ENCODE measurements at places on chromosomes 6 and 20. TPM values are rescaled to one million over a fixed set of nuclear protein-coding genes. Genes with fewer than 3 reads are reported as not detected.
A peak's percentile ranks its signal among the peaks of the same experiment; 100 is the strongest.

DNA sequence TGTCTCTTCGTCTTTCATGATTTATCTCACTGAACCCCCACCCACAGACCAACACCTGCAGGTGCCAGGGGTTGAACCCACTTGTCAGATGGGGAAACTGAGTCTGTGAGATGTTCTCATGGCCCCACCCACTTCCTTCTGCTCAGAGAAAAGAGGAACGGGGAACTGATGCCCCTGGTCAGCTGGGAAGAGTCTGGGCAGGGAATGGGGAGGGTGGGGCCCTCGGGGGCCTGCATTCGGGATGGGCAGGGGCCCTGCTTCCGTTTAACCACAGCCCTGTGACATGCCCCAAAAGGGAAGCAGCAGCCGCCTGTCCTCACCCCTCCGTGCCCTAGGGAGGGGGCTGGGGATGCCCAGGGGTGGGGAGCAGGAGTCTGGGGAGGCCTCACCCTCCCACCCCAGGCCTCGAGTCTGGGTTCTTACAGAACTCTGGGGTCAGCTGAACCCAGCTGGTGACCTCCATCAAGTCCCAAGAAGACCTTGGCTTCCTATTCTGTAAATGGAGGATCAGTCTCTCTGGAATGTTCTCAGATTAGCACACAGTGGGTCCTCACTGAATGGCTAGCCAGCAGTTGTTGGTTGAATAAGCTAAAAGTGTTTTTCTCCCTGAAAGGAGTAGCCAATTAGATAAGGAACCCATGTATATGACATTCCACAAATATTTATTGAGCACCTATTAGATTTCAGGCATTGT, 81.5 kb downstream of the CEBPB start:
- no peaks in the 10 kb centered on the region for H3K36me3 ChIP-seq
- H3K4me1 ChIP-seq, result peaks cover 22% of the 10 kb centered on the region
- DNase-seq, result peak; percentile 56

GRCh38 chr6:57029213-57029612, 17.3 kb upstream of the KIAA1586 start:
- DNase-seq, result no peak
- H3K27ac ChIP-seq, result no peak overlapping the region
- H3K4me1 ChIP-seq, result no peaks in the 10 kb centered on the region
- H3K4me3 ChIP-seq, result no peak overlapping the region

DACT2 gene
- 1.9 TPM for total RNA-seq

GRCh38 chr20:54502179-54502578, 26.8 kb downstream of the DOK5 start:
- H3K27me3 ChIP-seq, result no peaks in the 10 kb centered on the region
- no peak overlapping the region for H3K27ac ChIP-seq
- H3K36me3 ChIP-seq, result no peaks in the 10 kb centered on the region
- H3K4me1 ChIP-seq, result no peaks in the 10 kb centered on the region
- H3K4me3 ChIP-seq, result no peak overlapping the region

SSTR4 gene
- total RNA-seq, result not detected

GRCh38 chr6:50098641-50098993, 48.9 kb upstream of the DEFB112 start:
- DNase-seq, result no peak
- no peaks in the 10 kb centered on the region for H3K27me3 ChIP-seq
- no peak overlapping the region for H3K4me3 ChIP-seq
- no peaks in the 10 kb centered on the region for H3K36me3 ChIP-seq
- H3K27ac ChIP-seq, result no peak overlapping the region
- no peaks in the 10 kb centered on the region for H3K4me1 ChIP-seq

GRCh38 chr6:37171970-37172812, 2.2 kb downstream of the PIM1 start:
- H3K4me3 ChIP-seq, result peak overlapping the region; percentile 85
- peaks cover 38% of the 10 kb centered on the region for H3K36me3 ChIP-seq
- peak; percentile 98 for DNase-seq

DNA sequence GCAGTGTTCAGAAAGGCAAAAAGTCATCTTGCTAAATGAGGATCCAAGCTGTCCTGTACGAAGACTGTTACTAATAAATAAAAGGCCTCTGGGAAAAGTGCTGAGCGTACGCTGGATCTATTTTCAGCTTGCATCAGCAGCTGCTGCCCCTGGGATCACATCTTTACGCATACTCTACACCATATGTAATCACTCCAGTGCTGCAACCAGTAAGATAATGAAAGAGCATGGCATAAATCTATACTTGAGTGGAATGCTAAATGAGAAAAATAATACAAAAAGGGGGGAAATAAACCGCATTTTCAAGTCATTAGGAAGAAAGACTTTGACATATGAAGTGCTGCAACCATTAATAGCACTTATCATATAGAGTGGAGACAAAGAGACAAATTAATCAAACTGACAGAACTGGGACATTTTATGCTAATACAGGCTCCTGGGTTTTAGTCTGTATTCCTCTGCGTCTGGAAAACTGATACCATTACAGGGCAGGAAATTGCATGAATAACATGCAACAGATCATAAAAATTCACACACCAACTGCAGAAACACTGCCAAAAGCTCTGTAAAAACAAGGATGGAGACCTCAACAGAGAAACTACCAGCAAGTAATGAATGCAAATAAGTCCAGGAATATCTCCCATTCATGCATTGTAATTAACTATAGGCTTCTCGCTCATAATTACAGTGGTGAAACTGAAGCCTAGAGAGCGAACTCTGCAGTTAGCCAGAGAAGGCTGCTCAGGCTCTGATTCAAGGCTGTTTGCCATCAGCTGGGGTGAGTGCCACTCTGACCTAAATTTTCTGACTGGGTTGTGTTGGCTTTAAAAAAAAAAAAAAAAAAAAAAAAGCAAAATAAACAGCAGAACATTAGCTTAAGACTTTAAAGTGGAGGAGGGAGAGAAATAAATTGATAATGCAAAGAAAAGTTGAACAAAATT, 83.8 kb downstream of the GJA10 start:
- H3K27me3 ChIP-seq, result no peaks in the 10 kb centered on the region
- H3K4me3 ChIP-seq, result no peak overlapping the region
- H3K36me3 ChIP-seq, result no peaks in the 10 kb centered on the region
- H3K4me1 ChIP-seq, result peaks cover 6% of the 10 kb centered on the region

DNA sequence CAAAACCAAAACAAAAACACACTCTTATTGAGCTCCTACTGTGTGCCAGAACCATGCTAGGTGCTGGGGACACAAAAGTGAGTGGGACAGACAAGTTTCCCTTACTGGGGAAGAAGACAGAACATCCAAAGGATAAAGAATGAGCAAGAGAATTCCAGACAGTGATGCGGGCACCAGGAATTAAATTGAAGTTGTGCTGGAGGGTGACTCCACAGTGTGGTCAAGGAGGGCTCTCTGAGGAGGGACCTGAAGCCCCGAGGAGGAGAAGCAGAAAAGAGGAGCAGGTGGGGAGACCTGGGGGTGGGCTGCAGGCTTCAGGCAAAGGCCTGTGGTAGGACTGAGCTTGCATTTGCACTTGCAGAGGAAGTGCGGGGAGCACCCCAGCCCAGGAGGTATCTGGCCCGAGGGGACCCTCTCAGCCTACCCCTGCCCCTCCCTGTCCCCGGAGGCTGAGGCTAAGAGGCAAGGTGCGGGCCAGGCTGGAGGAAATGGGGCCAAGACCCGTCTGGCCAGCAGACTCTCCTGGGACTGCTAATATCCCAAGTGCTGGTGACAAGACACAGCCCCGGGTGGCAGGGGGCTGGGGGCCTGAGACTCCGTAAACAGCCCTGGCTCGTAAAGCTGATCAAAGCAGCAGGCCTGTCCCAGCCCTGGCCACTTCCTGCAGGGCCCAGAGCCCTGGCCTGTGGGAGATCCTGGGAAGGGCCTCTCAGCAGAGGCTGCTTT, 57.1 kb downstream of the SNAI1 start:
- H3K27ac ChIP-seq, result no peak overlapping the region
- H3K4me3 ChIP-seq, result no peak overlapping the region
- no peak for DNase-seq
- no peaks in the 10 kb centered on the region for H3K36me3 ChIP-seq
- H3K27me3 ChIP-seq, result no peaks in the 10 kb centered on the region
- no peaks in the 10 kb centered on the region for H3K4me1 ChIP-seq

GRCh38 chr6:112574190-112574589, 227.1 kb downstream of the RFPL4B start:
- H3K4me3 ChIP-seq, result no peak overlapping the region
- H3K27ac ChIP-seq, result no peak overlapping the region
- no peak for DNase-seq
- H3K27me3 ChIP-seq, result no peaks in the 10 kb centered on the region
- H3K4me1 ChIP-seq, result no peaks in the 10 kb centered on the region

- DNase-seq, result no peak
- H3K4me1 ChIP-seq, result no peaks in the 10 kb centered on the region
- H3K27me3 ChIP-seq, result no peaks in the 10 kb centered on the region
- no peaks in the 10 kb centered on the region for H3K36me3 ChIP-seq
- H3K4me3 ChIP-seq, result no peak overlapping the region
- no peak overlapping the region for H3K27ac ChIP-seq
Observed at GRCh38 chr6:168272415-168273325, 46.9 kb downstream of the DACT2 start.

PDE7B gene
- 11.5 TPM for total RNA-seq

GATA5 gene
- 6.9 TPM for total RNA-seq

DNA sequence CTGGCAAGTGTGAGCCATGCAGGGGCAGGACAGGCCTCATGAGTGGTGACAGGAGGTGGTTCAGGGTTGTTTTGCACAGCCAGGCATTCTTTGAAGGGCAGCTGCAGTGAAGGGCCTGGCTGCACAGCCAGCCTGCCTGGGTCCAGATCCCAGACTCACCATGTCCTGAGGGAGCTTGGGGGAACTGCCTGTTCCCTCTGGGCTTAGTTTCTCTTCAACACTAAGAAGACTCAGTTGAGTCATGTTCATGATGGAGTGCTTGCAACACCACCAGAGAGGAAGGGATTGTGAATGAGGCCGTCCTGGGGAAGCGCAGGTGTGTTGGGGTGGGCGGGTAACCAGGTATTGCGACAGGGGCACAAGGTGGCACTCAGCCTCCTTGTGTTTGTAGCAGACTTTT, 102.4 kb downstream of the CDH26 start:
- no peaks in the 10 kb centered on the region for H3K4me1 ChIP-seq
- DNase-seq, result no peak

DNA sequence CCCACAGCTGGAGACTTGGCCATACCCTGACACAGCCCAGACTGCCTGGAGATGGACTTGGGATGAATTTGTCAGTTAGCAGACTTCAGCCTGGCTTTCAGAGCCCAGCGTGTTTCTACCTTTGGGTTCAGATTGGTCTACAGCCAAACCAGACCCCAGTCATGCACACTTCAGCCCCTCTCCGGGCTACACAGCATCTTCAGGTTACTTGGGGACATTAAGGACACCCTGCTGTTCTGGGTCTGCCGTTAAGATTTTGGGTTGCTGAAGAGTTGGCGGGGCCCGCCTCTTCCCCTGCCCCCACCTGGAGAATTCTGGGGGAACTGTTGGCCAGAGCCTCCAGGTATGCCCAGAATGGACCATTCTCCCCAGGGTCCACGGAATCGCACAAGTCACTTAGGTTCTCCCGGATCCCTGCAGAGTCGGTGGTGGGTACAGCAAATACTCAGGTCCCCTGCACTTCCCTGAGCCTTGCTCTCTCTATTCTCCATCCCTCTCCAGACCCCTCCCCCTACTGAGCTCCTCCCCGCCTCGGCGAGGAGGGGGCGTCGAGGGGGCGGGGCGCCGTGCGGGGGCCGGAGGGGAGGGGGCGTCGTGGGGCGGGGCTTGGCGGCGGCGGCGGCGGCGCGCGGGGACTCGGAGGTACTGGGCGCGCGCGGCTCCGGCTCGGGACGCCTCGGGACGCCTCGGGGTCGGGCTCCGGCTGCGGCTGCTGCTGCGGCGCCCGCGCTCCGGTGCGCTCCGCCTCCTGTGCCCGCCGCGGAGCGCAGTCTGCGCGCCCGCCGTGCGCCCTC, at the start of gene PTK7:
Gene PTK7, plus strand, starts transcription at position 645 of the 794 bp plus-strand sequence. CDS start 175 bp downstream, outside the sequence.
- no peaks in the 10 kb centered on the region for H3K27me3 ChIP-seq
- no peak for DNase-seq

GRCh38 chr6:47075168-47075567, 33.0 kb upstream of the ADGRF1 start:
- no peaks in the 10 kb centered on the region for H3K27me3 ChIP-seq
- H3K4me3 ChIP-seq, result no peak overlapping the region
- H3K4me1 ChIP-seq, result peaks cover 15% of the 10 kb centered on the region

DNA sequence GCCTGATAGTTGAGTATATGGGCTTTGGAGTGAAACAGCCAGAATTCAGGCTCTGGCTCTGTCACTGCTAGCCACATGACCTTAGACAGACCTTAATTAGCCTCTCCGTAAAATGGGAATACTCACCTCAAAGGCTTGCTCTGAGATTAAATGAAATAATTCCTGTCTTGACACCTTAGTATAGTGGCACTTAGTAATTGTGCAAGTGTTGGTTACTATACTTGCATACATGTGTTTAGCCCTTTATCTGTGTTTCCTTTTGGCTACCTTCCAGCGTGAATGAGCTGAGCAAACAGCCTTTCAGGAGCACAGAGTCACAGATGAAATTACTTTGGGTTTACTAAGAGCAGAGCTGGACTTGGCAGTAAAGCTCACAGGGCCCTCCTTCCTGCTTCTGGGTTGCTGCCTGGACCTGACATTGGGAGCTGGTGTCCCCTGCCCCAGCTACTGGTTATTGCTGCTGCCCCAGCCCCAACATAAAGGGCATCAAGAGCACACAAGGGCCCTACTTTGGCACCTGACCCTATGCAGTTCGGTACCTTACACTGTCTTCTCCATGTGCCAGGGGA, 32.8 kb downstream of the CD164 start:
- no peak overlapping the region for H3K27ac ChIP-seq
- H3K4me1 ChIP-seq, result no peaks in the 10 kb centered on the region
- no peaks in the 10 kb centered on the region for H3K27me3 ChIP-seq
- no peaks in the 10 kb centered on the region for H3K36me3 ChIP-seq

GRCh38 chr20:4916971-4917881, 84.1 kb downstream of the SLC23A2 start:
- H3K27me3 ChIP-seq, result no peaks in the 10 kb centered on the region
- H3K4me3 ChIP-seq, result no peak overlapping the region
- H3K4me1 ChIP-seq, result peaks cover 38% of the 10 kb centered on the region

MUC22 gene
- not detected for total RNA-seq

DNA sequence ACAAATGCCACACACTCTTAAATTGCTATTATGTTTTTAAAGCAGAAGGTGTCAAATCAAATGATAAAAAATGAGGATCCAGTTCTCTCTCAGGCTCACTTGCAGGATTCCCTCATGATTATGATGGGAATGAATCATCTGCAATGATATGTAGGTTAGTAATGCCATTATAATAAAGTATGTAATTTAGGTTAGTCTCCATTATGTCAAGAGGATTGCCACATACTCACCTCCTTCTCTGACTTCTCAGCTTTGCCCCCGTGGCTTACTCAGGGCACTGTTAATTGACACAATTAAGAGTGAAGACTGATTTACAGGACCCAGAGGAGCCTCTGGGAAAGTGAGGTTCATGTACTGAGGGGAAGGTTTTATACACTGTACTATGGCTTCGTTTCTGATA, 591.7 kb upstream of the NRSN1 start:
- no peaks in the 10 kb centered on the region for H3K36me3 ChIP-seq
- no peaks in the 10 kb centered on the region for H3K4me1 ChIP-seq
- no peaks in the 10 kb centered on the region for H3K27me3 ChIP-seq
